ENCODE measurements at places on chromosomes 1 and 21. TPM values are rescaled to one million over a fixed set of nuclear protein-coding genes. Genes with fewer than 3 reads are reported as not detected.

Gene SPRR2G
- not detected for total RNA-seq

Gene CHIA
- total RNA-seq = 0.11 TPM

Gene AGBL4
- total RNA-seq = not detected

Gene GNG4
- 2.4 TPM for total RNA-seq

Gene CA6
- not detected for total RNA-seq

Gene NTNG1
- total RNA-seq = under 0.01 TPM

Gene TNFSF4
- total RNA-seq = 0.79 TPM

Gene RXRG
- not detected for total RNA-seq

Gene SNAP47
- 67.1 TPM for total RNA-seq

Gene VCAM1
- not detected for total RNA-seq

Gene EPHB2
- total RNA-seq = 3.5 TPM

Gene KRTAP21-2
- total RNA-seq = not detected

Gene DIRAS3
- total RNA-seq = not detected

Gene LDLRAD1
- total RNA-seq = not detected

Gene HNRNPCL2
- not detected for total RNA-seq

Gene DNM3
- total RNA-seq = 2.0 TPM

Gene SLAMF1
- total RNA-seq = not detected

Gene KRTAP11-1
- total RNA-seq = not detected

Gene PSMA5
- total RNA-seq = 39.0 TPM

Gene MSH4
- total RNA-seq = under 0.01 TPM

Gene COL18A1
- total RNA-seq = 2.5 TPM

Gene HUNK
- total RNA-seq = 0.79 TPM

Gene ZNF593OS
- total RNA-seq = under 0.01 TPM

Gene SEMA4A
- total RNA-seq = 12.6 TPM

Gene ALPL
- total RNA-seq = not detected

Gene KLHDC8A
- total RNA-seq = under 0.01 TPM

Gene ARHGEF16
- 0.39 TPM for total RNA-seq

Gene FNDC7
- not detected for total RNA-seq

Gene TARS2
- 16.9 TPM for total RNA-seq

Gene TMEM222
- 26.7 TPM for total RNA-seq

Gene TSPAN1
- total RNA-seq = 8.6 TPM

Gene DCAF8
- total RNA-seq = 80.0 TPM

Gene OR2T33
- total RNA-seq = 0.54 TPM

Gene DMBX1
- not detected for total RNA-seq

Gene SNX7
- 45.0 TPM for total RNA-seq

Gene TTC22
- 22.6 TPM for total RNA-seq

Gene FCRL5
- total RNA-seq = not detected

Gene BSND
- not detected for total RNA-seq
